ENCODE measurements at places on chromosomes 2 and 18. TPM values are rescaled to one million over a fixed set of nuclear protein-coding genes. Genes with fewer than 3 reads are reported as not detected.

GRCh38 chr2:170449034-170449433 lies 266.1 kb upstream of the SP5 start:
- no peaks in the 10 kb centered on the region for H3K4me1 ChIP-seq
- no peaks in the 10 kb centered on the region for H3K27me3 ChIP-seq
- H3K27ac ChIP-seq: no peak overlapping the region

- no peak overlapping the region for H3K4me3 ChIP-seq
- H3K4me1 ChIP-seq: peaks cover 4% of the 10 kb centered on the region
- H3K36me3 ChIP-seq: no peaks in the 10 kb centered on the region
- no peak overlapping the region for H3K27ac ChIP-seq
- H3K27me3 ChIP-seq: no peaks in the 10 kb centered on the region
Measured at GRCh38 chr2:171141320-171141719, 19.4 kb downstream of the TLK1 start.

- no peak overlapping the region for H3K4me3 ChIP-seq
- no peaks in the 10 kb centered on the region for H3K36me3 ChIP-seq
- peaks cover 5% of the 10 kb centered on the region for H3K4me1 ChIP-seq
- H3K27me3 ChIP-seq: peaks cover 25% of the 10 kb centered on the region
Measured at GRCh38 chr2:131037398-131038257, 55.6 kb downstream of the FAM168B start.

C2orf76 gene
- total RNA-seq: 6.2 TPM

DNA sequence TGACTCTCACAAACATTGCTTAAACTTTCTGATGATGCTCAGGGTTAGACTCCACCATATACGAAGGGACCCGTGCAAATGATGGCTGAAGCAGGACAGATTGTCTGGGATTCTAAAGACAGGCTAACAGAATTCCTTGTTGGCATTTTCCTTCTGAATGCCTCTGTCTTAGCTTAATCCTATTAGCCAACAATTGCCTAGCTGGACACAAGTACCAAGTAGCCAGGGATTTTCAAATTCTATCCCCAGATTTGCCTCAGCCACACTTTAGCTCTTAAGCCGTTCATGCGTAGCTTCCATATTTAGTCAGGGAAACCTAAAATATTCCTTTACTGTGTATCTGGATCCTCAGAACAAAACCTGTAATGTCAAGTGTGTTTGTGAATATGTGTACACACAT lies 40.0 kb downstream of the COL4A3 start:
- no peaks in the 10 kb centered on the region for H3K4me1 ChIP-seq
- H3K27ac ChIP-seq: no peak overlapping the region
- no peak overlapping the region for H3K4me3 ChIP-seq
- no peak for DNase-seq
- H3K27me3 ChIP-seq: peaks cover 35% of the 10 kb centered on the region
- H3K36me3 ChIP-seq: no peaks in the 10 kb centered on the region

- H3K4me1 ChIP-seq: no peaks in the 10 kb centered on the region
- H3K4me3 ChIP-seq: no peak overlapping the region
- DNase-seq: no peak
- H3K36me3 ChIP-seq: no peaks in the 10 kb centered on the region
- no peaks in the 10 kb centered on the region for H3K27me3 ChIP-seq
- no peak overlapping the region for H3K27ac ChIP-seq
Measured at GRCh38 chr2:212556296-212556695, 17.7 kb upstream of the ERBB4 start.

DNA sequence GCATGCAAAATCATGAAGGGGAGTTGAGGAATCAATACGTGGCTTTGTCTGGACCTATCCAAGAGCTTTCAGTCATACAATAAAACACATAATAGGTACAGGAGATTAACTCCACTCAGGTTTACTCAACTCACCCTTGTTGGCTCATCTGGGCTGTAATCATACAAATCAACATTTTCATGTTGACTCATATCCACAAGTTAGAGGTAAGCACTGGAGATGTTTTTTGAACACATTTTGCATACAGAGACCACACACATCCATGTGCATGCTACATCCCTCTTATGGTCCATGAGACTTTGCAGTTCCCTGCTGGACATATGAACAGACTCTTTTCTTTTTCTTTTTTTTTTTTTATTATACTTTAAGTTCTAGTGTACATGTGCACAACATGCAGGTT lies 336.9 kb upstream of the PIK3C3 start:
- H3K27ac ChIP-seq: no peak overlapping the region
- H3K36me3 ChIP-seq: no peaks in the 10 kb centered on the region
- no peak overlapping the region for H3K4me3 ChIP-seq
- H3K27me3 ChIP-seq: no peaks in the 10 kb centered on the region
- H3K4me1 ChIP-seq: no peaks in the 10 kb centered on the region

All from H1 (cell line).